ENCODE measurements at places on chromosomes 1 and 21.

GRCh38 chr1:236692128-236692527 is 5.8 kb downstream of the ACTN2 start:
- DNase-seq = no peak

DNA sequence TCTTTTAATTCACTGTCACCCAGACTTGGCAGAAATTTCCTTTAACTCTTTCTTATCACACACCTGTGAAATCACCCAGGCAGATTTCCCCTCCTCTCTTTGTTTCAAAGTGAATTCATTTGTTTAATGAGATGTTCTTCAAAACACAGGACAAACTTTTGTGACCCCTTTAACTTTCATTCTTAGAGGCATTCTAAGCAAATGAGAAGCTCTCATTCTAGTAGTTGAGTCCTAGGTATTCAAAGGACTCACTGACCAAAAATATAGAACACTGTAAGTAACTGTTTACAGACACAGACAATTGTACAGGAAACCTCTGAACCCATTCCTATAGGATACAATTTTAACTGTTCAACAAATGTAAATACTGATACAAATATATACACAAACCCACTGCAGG is 16.9 kb downstream of the LRRC8C start:
- DNase-seq = no peak

- no peak for DNase-seq
Measured at GRCh38 chr1:203625628-203626019, 1.0 kb upstream of the ATP2B4 start.

- no peak for DNase-seq
Measured at GRCh38 chr1:205108464-205108863, 13.3 kb downstream of the RBBP5 start.

DNA sequence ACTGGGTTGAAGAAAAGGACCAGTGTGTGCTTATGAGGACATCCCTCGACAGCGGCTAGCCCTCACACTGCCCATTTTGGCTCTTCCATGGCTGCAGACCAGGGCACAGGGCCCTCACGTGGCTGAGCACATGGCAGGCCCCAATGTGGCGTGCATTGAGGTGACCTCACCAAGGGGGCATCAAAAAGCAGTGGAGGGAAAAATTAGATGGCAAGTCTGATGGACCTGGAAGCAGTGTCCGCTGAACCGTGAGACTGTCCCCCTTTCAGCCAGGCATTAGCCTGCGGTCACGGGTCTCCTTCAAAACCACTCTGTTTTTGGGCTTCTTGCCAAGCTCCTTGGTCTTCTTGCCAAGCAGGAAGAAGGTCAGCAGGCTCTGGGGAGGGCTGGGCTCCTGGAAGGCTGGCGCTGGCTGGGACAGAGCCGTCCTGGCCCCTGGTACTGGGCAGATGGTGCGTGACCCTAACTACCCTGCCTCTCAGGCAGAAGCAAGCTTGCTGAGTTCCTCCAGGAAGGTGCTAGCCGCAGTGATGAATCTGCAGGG is 30.8 kb downstream of the TRIM67 start:
- no peak for DNase-seq

DNA sequence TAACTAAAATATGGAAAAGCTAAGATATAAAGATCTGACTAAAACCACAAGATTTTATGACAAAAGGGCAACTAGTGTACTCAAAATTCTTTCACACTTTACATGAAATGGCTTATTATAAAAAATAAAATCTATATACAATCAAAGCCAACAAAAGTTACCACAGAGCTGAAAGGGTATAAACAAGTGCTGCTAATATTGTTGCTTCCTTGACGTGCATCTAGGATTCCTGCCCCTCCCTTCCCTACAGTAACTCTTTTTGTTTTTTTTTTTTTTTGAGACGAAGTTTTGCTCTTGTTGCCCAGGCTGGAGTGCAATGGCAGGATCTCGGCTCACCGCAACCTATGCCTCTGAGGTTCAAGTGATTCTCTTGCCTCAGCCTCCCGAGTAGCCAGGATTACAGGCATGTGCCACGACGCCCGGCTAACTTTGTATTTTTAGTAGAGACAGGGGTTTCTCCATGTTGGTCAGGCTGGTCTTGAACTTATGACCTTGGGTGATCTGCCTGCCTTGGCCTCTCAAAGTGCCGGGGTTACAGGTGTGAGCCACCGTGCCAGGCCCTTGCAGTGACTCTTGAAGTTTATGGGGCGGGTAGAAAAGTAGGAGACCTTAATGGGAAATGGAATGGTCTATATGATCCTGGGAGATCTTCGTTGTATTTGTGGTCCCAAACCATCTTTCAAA is 4.5 kb downstream of the SRSF4 start:
- no peak for DNase-seq

DNA sequence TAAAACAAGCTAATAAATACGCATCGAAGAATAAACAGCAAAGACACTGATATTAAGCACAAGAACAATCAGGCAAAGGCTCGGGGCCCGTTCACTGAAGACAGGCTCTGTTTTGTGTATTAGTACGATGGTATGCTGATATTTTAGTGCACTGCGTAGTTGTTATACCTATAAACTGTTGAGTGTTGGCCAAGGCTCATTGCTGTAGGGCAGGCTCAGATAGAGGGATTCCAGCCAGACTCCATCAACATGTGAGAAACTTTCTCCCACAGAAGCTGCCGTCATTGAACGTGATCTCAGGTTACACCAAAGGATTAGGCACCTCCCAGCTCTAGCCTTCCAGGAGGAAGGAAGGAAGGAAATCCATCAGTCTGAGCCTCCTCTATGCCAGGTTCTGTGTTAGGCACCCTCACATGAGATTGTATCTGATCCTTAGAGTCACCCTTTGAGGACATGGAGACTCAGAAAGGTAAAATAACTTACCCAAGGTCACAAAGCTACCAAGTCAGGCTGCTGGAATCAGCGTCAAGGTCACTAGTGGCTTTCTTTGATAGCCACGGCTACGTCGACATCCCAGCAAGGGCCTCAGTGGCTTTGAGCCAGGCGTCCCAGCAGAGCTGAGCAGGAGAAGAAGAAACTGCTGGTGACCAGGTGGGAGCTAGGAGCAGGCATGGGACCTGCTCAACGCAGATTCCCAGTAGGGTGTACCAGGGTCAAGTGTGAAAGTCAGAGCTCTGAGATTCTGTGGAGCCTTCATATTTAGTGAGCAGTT is 14.8 kb downstream of the BCAR3 start:
- DNase-seq = no peak

GRCh38 chr1:31198150-31198549 is 41.5 kb downstream of the NKAIN1 start:
- DNase-seq = no peak

GRCh38 chr21:16563116-16563515 is 833.3 kb downstream of the USP25 start:
- DNase-seq = no peak

GRCh38 chr21:44442266-44443125 is 12.8 kb upstream of the LRRC3 start:
- no peak for DNase-seq

DNA sequence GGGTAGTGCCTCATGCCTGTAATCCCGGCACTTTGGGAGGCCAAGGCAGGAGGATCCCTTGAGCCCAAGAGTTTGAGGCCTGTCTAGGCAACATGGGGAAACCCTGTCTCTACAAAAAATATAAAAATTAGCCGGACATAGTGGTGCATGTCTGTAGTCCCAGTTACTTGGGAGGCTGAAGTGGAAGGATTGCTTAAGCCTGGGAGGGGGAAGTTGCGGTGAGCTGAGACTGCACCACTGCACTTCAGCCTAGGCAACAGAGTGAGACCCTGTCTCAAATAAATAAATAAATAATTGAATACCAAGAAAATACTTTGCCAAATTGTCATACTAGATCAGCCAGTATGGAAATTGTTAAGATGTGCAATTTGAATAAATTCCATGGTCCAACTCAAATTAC is 5.9 kb upstream of the RBBP5 start:
- no peak for DNase-seq

DNA sequence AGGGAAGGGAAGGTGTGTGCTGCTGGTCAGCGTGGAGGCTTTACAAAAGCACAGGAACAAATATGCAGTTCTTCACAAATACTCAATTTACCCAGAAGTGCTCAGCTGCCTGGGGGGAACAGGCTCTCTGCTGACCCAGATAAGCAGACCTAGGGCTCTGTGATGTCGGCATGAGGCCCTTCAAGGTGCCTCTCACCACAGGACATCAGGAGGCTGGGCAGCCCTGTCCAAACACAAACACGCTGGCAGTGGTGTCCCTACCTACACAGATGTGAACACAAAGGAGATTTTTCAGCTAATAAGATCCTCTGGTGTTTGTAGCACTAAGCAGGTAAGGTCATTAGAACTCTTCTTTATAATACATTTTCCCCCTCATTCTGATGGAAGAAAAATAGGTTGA is 243.0 kb upstream of the PROX1 start:
- DNase-seq = no peak

DNA sequence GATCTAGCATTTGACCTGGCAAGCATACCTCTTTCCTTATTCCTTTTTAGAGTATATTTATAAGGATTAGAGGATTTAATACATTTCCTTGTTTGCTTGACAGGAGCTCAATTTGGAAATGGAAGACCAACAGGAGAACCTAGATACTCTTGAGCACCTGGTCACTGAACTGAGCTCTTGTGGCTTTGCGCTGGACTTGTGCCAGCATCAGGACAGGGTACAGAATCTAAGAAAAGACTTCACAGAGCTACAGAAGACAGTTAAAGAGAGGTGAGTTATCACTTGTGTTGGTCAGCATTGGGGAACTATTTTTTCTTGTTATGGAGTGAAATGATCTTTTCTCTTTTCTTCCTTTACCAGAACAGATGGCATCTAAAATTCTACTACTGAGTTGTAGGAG is 123.4 kb upstream of the BMP8A start:
- DNase-seq = no peak

DNA sequence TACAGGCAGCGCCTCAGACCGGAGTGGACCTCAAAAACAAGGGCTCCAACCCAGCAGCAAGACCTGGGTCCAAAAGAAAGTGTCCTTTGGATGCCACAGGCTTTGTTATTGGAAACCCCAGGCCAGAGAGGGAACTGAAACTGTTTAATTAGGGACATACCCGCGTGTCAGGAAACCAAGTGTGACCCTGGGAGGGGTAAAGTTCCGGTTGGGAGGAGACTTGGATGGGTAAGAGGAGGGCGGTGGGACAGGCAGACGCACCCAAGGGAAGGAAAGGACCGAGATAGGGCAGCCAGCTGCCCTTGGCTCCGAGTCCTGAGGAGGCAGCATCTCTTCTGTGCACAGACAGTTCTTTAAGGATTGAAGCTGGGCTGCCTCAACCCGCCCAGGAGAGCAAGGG is 71.4 kb downstream of the CDC7 start:
- DNase-seq = no peak

DNA sequence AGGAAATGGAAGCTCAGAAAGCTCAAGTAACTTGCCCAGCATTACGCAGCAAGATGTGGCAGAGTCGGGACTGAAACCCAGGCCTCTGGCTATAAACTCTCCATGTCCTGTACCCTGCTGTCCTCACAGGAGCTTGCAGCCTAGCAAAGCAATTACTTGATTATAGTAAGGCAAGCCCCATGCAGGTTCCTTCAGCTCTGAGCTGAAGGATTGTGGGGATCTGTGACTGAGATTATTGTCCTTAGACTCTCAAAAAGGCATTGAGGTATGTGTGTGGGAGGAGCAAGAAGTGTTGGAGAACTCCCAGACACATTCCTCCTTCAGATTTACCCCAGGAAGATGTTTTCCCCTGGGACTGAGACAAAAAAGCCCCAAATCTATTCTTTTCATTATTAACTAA is 124.0 kb upstream of the SPATA6 start:
- no peak for DNase-seq

- no peak for DNase-seq
Measured at GRCh38 chr1:19628879-19629278, 15.2 kb upstream of the NBL1 start.

DNA sequence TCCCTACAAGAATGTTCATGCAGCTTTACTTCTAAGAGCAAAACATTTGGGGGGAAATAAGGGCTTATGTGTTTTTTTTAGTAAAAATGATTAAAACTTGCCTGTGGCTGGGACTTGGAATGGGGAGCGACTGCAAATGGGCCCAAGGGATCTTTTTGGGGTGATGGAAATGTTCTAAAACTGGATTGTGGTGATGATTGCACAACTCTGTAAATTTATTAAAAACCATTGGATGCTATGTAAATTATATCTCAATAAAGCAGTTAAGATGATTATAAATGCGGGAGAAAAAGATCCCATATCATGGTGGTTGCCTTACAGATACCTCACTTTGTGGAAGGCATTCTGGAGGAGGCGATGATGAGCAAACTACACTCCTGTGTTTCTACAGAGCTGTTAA is 30.2 kb upstream of the STUM start:
- no peak for DNase-seq

DNA sequence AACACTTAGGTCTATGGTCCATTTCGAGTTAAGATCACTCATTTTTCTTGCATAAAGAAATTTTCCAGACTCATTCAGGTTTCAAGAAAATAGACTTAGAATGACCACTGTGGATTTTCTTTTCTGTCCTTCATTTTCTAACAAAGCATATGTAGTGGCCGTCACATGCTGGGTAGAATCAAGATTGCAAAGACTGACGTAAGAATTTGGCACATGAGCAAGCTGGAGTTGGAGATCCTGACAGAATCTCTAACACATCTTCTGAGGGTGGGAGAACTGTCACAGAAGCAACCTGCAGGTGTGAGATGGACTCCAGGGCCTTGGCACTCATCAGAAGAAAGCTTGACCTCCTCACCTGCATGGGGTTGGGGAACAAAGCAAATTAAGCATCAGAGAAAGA is 28.6 kb downstream of the KIF26B start:
- no peak for DNase-seq

DNA sequence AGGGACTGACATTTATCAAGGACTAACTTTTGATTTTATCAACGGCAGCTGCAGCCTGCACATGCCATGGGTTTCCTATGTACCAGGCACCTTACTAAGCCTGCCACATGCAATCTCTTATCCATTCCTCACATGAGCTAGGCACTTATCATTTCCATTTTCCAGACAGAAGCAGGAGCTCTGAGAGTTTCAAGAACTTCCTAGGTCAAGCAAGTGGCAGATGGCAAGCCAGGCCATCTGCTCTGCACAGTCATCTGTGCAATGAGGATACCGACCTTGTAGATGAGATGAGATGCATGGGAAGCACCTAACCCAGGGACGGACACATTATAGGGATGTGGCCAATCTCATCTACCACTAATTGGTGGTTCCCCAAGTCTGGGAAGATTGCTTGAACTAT is 339.4 kb upstream of the USP24 start:
- no peak for DNase-seq

GRCh38 chr1:54096877-54097240 is 43.5 kb downstream of the TCEANC2 start:
- no peak for DNase-seq

DNA sequence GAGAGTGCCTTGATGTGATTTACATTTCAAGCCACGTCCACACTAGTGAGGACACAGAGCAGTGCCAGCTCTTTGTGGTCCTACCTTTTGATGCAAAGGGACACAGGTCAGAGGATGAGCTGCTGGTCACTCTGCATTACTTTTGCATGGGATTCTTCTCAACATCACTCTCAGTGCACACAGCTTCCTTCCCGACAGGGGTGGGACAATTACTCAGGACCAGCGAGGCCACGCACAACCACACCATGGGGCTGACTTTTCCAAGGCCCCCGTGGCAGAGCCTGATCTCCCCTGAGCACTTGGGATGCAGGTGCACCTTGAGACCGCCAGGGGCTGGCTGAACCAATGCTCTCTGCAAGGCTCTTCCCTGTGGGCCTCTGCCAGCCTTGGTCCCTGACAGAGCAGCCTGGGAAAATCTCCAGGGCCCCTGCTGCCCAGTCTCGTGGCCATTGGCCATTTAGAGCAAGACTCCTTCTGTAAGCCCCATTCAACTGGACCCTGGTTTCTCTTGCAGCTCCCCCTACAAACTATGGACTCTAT is 13.2 kb upstream of the PRAMEF12 start:
- no peak for DNase-seq
